ENCODE measurements at places on chromosomes 13 and 19.
A peak's percentile ranks its signal among the peaks of the same experiment; 100 is the strongest.

DNA sequence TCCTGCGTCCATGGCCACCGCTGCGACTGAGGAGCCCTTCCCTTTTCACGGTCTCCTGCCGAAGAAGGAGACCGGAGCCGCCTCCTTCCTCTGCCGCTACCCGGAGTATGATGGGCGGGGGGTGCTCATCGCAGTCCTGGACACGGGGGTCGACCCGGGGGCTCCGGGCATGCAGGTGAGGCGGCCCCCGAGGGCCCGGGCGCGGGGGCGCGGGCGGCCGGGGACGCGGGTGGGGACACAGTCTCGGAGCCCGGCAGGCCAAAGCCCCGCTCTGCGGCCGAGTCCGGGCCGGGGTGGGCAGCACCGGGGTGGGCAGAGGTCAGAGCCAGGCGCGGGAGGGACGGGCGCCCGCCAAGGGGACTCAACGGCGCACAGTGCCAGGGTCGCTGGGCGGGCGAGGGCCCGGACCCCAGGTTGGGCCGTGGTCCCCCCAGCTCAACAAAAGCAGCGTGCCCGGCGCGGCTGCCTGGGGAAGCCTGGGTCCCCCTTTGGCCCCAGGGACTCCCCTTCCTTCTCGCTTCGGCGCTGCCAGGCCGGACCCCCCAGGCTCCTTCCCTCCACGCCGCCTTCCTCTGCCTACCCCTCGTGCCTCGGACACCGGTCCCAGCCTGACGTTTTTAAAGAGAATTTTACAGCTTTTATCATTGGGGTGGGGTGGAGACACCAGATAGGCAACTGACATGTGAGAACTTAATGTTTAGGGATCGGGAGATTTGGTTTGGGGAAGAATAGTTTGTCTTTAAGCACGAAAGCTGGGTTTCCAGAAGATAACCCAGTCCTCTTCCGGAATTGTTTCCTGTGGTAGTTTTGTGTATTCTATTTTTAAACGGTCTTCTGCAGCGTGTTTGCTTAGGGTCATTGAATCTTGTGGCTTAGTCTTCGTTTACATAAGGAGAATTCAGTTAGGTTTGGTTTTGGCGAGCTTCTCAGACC, 509 bp downstream of the TPP2 start:
- DNase-seq, result peak; percentile 32

- DNase-seq, result no peak
Measured at GRCh38 chr13:59493436-59493965, 670.2 kb downstream of the DIAPH3 start.

DNA sequence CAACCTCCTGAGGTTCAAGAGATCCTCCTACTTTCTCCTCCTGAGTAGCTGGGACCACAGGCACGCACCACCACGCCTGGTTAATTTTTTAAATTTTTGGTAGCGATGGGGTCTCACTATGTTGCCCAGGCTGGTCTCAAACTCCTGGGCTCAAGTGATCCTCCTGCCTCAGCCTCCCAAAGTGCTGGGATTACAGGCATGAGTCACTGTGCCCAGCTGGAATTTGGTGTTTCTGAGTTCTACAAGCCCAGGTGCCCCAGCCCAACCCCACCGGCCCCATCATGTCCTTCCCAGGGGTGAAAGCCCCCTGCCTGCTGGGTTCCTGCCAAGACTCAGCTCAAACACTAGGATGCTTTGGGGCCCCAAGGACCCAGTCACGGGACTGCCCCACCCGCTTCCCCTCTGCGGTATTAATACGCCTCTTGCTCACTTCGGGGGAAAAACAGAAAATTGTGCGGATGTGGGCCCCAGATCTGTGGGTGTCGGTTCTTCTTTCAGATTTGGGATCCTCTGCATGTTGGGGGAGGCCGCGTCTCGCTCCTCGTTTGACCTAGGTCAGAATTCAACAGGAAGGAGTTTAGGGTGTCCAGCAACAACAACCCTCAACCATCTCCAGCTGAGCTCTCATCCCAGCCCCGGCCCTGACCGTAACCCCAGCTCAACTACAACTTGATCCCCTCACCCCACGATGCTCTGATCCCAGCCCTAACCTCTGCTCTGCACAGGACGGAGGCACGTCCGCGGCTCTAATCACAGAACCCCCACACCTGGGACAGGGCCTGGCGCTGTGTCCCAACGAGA, 3.7 kb upstream of the FCER2 start:
- peak; percentile 21 for DNase-seq

DNA sequence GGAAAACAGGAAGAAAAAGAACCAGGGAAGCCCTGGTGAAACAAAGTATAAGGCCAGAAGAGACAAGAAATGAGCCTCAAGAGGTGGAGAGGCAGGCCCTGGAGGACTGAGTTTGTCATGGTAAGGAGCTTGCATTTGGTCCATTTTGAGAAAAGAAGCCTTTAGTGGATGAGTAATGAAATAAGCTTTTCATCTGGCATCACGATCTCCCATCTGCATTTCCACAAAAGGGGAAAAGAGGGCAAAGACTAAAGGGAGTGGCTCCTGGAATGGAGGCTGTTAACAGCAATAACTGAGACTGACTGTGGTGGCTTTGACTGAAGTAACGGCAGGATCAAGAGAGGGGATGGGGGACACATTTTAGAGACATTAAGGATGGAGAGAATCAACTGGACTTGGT, 148.8 kb upstream of the NBEA start:
- DNase-seq, result no peak

GRCh38 chr13:30585748-30586262, 31.9 kb upstream of the USPL1 start:
- no peak for DNase-seq

DNA sequence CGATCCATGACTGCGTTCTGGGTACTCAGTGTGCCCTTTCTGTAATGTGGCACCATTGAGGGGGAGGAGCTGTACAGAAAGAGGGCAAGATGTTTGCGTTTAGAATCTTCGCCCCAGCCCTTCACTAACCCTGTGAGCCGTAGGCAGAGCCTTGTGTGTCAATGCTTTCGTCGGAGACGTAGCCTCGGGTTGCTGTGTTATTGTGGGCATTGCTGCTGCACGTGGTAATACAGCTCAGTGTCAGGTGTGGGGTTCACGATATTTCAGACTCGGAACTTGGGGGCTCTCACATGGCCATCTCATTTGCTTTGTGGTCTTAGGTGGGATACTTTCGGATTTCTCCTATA, 6.1 kb downstream of the RPS9 start:
- DNase-seq, result no peak

DNA sequence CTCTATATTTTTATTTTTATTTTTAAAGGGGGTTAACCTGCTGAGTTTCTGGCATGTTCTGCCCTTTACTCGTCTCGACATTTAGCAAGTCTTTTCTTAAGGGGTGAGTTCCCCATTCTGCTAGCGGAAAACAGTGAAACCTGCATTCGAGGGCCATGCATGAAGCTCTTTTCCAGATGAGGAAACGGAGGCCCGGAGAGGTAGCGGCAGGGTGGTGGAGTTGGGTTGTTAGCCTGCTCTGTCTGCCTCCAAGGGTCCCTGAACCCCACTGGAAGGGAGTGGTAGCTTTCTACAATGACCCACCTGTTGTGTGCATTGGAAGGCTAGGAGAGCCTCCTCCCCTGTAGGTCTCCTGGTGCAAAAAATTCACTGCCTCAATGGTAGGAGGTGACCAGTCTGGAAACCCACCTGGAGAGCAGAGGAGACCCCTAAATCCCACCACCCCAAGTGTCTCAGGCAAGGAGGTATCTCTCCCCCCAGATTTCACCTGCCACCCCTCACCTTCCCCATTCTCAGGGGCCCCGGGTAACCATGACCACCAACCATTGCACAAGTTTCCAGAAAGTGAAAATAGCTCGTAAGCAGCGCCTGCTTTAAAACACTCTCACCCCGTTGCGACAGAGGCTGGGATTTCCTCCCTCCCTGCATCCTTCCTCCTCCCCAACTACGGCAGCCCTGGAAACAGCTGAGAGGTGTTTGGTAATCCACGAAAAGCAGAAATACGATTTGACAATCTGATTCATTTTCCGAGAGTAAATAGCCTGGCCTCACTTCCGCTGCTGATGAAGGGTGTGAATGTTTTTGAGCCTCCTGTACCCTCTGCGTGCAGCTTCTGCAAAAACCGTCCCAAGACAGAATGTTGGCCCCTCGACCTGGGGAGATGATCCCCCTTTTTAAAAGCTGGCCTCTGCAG, 3.5 kb downstream of the KLF2 start:
- peak; percentile 76 for DNase-seq

- DNase-seq, result no peak
Measured at GRCh38 chr13:101527130-101527529, 74.7 kb downstream of the ITGBL1 start.

DNA sequence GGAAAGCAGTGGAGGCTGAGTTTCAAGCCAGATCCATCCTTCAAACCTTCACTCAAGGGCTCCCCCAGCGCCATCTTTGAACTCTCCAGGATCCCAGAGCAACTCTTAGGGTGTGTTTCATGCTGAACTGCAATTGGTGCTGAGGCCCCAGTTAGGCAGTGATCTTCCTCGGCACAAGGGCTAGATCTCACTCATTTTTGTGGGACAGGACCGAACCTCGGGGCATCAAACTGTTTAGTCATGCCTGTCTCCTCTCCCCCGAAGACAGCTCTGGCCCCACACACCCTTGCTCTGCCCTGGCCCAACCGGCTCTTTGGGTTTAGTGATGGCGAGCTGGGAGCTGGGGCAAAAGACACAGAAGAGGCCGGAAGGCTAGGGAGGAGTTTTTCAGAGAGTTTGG, 115.1 kb downstream of the NUFIP1 start:
- DNase-seq, result no peak

DNA sequence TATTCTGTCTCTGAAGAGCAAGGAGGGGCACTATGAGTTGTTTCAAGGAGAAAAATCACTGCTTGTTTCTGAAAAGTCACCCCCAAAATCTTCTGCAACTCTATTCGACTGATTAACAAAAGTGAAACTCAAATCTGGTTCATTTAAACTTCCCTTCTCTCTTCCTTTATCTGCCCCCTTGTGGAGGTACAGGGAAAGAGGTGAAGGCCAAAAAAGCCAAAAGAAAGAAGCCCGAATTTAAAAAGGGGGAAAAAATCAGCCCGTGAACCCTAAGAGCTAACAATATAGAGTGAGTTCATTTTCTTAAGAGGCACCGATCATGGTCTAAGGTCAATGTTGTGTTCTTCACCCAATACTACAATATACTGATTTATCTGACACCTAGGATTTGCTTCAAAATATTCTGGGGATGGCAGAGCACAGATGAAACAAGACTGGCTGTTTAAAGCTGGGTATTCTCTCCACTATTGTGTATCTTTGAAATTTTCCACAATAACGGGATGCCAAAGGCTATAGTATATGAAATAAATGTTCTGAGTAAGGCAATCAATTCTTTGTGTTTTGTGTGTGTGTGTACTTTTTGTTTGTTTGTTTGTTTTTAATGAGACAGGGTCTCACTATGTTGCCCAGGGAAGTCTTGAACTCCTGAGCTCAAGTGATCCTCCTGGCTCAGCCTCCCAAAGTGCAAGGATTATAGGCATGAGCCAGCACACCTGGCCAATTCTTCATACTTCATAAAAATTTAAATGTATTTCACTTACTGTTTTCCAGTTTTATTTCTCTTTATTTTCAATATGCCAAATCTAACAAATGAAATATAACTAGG, 55.0 kb upstream of the EEF1AKMT1 start:
- no peak for DNase-seq

DNA sequence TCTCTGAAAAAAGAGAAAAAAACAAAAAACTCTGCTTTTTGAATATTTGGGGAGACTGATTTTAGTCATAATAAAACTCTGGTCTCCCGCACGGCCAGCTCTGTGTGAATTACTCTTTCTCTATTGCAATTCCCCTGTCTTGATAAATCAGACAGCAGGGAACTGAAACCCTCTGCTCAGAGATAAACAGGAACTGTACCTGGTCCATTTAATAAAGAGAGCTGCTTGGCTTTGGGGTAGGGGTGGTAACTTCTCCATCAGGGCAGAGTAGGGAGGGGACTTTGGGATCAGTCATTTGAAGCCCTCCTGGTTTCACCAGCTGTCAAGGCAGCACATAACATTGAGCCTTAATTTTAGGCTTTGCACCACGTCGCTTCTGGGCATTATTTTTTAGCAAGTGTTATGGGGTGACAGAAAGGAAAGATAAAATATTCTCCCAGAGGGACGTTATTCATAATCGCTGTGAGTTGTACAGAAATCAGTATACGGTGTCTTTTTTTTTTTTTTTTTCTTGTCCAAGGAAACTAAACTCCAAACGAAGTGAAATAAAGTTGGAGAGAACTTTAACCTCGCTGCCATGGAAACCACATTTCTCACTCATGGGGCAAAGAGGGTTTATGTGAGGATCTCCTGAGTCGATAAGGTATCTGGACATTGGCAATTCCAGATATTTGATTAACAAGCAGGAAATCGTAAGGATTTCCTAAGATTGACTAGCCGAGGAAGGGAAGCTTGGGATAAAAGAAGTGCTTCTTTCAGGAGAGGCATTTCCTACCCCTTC, 99.0 kb upstream of the MRI1 start:
- DNase-seq, result no peak

GRCh38 chr13:112890316-112891145, 78.5 kb upstream of the MCF2L start:
- DNase-seq, result no peak

DNA sequence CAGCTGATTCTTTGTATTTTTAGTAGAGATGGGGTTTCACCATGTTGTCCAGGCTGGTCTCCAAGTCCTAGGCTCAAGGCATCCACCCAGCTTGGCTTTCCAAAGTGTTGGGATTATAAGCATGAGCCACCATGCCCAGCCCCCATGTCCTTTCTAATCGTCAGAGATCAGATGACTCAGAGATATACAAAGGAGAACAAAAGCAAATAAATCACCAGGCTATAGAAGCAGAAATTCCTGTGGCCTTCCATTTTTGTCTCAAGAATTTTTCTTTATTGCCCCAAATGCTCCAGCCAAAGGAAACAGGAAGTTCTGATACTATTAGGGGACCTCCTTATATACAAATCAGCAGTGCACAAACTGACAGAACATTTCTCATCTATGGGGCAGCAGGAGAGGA, 207.8 kb downstream of the RFC3 start:
- no peak for DNase-seq

DNA sequence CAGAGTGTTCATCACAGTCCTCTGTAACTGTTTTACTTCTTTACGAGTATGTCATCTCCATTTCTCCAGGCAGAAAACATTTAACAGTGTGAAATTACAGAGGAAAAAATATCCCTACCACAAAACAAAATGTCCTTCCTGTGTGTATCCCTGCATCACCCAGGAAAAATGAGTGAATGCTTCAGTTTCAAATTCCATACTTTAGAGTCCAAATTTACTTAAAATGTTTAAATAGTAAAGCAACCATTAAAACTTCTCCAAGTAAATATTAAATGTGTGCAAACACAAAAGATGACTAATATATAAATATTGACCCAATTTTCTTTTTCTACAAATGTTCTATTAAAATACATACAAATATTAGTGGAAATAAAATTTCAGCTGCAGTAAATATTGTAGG, 1016.6 kb upstream of the PCDH20 start:
- no peak for DNase-seq

- DNase-seq, result no peak
Measured at GRCh38 chr19:39738814-39739213, 985 bp upstream of the CLC start.

GRCh38 chr13:30413842-30414241, 8.5 kb upstream of the UBE2L5 start:
- DNase-seq, result no peak

DNA sequence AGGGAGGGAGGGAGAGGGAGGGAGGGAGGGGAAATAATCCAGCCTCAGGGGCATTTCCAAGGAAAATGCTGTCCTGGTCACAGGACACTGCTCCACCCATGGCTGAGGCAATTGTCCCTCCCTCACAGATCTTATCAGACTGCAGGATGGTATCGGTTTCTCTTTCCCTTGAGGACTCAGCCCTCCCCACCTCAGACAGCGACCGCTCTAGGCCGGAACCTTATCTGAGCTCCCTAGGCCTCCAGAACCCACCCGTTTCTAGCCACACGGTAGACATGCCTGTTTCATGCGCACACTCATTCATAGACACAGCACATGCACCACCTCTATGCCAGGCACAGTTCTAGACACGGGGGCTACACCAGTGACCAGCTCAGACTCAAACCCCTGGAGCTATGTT, 10.0 kb upstream of the IZUMO2 start:
- DNase-seq, result no peak
